ENCODE measurements at places on chromosomes 3 and 15. TPM values are rescaled to one million over a fixed set of nuclear protein-coding genes. Genes with fewer than 3 reads are reported as not detected.

DNA sequence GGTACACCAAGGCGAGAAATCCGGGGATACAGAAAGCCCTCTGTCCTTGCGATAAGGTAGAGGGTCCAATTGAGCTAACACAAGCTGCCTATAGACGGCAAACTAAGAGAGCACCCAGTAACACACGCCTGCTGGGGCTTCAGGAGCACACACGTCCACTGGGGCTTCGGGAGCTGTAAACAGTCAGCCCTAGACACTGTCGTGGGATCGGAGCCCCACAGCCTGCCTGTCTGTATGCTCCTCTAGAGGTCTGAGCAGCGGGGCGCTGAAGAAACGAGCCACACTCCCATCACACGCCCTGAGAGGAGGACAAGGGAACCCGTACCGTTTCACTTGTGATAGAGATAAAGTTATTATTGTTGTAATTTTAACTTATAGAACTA is 486 bp downstream of the SAMMSON start:
- DNase-seq: no peak

GRCh38 chr15:95347837-95348236 is 982.7 kb upstream of the NR2F2 start:
- DNase-seq: no peak

The RAMAC gene
- 28.0 TPM for total RNA-seq

The PARP15 gene
- not detected for total RNA-seq

The TRPM1 gene
- not detected for total RNA-seq

DNA sequence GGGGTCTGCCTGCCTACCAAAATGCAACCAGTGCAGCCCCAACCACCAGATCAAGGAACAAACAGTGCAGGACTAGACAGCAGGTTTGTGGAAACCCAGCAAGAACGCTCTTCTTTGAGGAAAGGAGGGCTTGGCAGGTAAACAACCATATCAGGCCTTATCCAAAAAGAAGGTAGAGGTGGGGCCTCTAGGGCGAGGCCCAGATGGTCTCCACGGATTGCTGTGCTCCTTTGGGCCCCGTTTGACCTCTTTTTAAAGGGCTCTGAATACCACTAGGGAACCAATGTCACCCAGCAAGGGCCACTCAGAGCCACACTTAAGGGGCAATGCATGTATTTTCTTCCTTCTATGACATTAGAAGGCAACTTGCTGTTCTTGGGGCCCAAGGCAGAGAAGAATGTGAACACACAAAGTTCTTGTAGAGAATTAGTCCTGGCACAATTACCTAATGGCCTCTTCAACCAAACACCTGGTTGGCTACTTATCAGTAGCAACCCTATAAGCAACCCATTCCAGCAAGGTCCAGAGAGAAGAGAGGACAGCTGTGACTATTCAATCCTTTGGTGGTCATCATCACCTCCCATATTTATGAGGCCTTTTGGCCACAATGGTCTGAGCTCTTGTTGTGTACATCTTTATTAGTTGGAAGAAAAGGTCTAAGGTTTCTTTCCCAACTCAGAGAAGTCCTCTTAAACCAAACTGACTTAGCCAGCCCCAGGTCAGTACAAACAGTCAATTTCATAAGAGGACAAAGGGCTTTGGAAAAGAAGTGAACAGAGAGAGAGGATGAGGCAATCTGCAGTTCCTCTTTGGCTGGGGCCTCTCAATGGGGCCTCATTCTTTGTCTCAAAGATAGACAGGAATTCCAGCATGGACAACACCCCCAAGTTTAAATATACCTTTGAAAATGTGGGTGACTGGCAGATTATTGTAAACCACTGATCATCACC is 36.0 kb downstream of the FOXP1 start:
- no peak for DNase-seq

DNA sequence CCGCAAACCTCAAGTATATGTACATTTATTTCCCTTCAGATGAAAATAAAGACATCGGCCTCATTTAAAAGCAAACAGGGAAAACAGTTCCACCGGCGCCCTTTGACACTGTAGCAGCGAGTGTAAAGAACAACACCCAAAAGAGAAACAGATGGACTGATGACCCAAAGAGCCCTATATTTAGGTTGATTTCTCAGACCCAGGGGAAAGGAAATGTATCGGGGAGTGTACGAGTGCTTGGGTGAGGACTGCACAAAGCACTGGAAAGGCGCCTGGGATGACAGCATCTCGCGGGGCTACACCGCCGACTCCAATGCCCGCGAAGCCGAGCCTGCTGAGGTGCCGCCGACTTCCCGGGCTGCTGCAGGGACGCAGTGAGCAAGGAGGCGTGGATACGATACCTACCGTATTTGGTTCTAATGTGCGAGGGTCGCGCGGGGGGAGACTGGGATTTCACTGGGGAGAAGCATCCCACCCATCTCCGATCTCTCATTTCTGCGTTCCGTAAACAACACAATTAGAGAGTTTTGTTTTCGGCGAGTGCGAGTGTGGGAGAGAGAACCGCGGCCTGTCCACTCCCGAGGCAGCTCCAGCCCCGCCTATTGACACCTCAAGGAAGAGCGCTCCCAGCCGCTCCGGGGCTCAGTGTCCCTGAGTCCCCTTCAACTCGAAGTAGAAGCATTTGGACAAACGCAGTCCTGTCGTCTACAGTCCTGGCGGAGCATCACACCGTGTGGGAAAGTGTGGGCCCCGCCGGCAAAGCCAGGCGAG is 2.0 kb downstream of the MECOM start:
- DNase-seq: no peak

DNA sequence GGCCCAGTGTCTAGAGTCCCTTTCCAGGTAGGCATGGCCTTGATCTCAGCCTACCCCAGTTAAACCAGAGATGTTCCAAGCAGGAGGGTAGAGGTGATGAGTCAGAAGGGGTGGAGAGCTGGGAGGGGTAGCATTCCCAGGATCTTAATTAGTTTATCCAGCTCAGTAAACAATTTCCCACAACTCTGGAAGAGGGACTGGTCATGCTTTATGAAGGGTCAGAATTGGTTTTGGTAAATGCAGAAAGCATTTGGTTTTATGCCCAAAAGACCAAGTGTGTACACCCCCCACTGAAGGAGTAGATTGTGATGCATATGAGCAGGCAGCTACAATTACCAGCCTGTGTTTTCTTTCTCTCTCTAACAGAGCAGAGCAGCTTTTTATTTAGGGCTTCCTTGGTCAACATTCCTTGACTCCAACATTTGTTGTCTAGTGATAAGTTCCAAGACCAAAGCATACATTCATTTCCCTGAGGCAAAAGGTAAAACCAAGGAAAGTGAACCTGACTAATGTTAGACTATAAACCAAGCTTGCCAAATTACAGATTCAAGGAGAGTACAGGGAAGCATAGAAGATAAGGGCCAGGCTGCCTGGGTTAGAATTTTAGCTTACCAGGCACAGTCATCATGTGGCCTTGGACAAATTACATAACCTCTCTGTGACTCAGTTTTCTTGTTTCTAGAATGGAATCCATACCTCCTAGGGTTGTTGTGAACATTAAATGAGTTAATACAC is 17.6 kb downstream of the EXOSC7 start:
- no peak for DNase-seq

The CCDC9B gene
- 26.3 TPM for total RNA-seq

The LRRK1 gene
- total RNA-seq: 0.87 TPM

DNA sequence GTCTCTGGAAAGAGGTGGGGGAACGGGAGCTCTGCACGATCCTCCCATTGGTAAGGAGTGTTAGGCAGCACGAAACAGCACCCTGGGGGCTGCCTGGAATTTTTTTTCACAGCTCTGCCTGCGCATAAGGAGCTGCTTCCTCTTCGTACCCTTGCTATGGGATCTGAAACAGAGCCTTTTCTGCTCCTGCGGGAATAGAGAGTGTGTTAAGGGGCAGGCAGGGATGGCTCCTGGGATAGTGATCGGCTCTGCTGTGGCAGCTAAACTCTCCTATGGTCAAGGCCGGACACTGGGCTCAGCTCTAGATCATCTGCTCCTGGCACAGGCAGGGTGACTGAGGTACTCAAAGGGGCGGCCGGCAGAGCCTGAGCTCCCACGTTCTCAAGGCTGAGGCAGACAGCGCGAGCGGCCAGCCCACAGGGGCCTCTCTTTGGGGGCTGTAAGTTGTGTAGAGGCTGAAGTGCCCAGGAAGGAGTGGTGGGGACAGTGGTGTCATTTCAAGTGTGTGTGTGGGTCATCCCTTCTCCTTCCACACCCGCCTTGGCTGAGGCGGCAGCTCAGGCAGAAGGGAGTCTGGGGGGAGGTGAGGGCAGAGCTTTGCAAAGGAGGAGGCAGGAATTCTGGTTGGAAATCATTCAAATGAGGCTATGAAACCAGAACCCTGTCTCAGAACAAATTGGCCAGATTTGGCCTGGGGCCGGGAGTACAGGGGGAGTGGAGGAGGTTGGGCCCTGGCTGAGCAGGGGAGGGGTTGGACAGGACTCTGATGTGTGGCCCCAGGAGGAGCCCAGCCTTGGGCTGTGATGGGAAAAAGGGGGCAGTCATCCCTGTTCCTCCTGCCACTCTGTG is 31.0 kb downstream of the EPHB3 start:
- DNase-seq: no peak

GRCh38 chr3:132001036-132001435 is 33.8 kb downstream of the CPNE4 start:
- DNase-seq: no peak

The TSPAN3 gene
- 361 TPM for total RNA-seq

DNA sequence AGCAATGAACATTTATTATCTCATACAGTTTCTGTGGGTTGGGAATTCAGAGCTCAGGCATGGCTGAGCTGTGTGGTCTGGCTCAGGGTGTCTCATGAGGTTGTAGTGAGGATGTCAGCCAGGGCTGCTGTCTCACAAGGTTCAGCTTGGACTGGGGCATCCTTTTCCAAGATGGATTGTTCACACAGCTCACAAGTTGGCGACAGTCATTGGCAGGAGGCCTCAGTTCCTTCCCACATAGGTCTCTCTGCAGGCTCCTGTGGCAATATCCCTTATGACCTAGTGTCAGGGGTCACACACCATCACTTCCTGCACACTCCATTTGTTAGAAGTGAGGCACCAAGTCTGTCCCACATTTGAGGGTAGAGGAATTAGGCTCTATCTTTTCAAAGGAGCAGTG is 56.0 kb downstream of the RPLP1 start:
- no peak for DNase-seq

The ZPLD1 gene
- 0.07 TPM for total RNA-seq

GRCh38 chr15:39362821-39363561 is 217.9 kb upstream of the THBS1 start:
- no peak for DNase-seq

- no peak for DNase-seq
Measured at GRCh38 chr15:40310001-40310959, 2.5 kb upstream of the PLCB2 start.

GRCh38 chr15:55241891-55242290 is 45.1 kb upstream of the RSL24D1 start:
- no peak for DNase-seq

DNA sequence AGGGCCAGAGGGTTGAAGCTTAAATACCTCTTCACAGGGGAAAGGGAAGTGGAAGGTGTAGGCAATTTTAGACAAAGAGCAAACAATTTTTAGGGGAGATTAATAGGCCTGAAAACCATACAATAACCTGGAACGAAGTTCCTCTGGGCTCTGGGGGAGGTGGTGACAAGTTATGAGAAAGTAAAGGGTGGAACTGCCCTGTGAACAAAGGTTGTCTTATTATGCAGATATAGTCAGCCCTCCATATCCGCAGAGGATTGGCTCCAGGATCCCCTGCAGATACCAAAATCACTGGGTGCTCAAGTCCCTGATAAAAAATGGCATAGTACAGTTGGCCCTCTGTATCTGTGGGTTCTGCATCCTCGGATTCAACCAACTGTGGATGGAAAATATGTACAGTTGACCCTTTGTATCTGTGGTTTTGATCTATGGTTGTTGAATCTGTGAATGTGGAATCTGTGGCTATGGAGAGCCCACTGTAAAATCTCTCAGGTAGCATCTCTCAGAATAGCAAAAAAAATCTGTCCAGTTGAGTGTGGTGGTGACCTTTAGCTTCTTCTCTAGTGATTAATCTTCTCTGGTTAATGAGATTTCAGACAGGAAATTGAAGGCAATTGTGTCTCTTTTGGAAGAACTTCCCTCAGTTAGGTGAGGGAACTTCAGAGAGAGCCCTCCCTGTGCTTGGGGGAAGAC is 40.2 kb downstream of the CLEC3B start:
- no peak for DNase-seq

DNA sequence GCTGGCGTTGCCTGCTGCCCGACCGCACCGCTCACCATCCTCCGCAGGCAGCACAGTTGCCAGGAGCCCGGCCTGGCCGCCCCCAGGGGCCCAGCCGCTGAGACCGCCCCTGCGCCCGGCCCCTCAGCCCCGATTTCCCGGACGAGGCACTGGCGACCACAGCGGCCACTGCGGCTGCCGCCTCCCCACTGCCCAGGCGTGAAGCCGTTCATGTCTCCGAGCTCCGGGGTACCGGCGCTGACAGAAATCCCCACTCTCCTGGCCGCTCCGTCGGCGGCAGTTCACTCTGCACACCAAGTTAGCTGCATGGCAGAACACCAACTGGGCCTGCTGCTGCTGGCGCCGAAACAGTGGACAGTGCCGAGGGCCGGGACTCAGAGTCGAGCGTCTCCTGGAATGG is 8.5 kb downstream of the SELENOT start:
- DNase-seq: no peak

- DNase-seq: peak; percentile 80
Measured at GRCh38 chr15:78241017-78241416, 6.7 kb upstream of the ACSBG1 start.

The GPR62 gene
- total RNA-seq: 2.5 TPM

DNA sequence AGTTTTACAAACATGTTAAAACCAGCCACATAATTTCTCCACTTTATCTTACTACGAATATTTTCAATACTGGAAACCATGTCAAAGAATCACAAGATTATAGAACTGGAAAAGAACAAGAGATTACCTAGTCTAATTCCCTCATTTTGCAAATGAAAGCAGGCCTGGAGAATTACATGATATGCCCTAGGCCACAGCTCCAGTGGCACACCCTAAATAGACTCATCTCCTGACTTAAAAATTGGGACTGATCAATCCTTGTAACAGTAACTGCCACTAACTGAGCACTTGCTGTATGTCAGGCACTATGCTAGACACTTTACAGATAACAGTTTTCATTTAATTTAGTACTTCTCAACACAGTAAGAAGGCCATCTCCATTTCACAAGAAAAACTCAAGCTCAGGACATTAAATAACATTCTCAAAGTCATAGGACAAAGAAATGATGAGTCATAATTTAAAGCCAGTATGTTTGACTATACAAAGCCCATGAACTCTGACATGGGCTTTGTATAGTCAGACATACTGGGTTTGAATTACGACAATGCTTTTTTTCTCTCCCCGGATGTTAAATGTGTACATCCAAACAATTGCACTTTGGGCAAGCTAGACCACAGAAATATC is 9.4 kb downstream of the IGSF11 start:
- DNase-seq: no peak

DNA sequence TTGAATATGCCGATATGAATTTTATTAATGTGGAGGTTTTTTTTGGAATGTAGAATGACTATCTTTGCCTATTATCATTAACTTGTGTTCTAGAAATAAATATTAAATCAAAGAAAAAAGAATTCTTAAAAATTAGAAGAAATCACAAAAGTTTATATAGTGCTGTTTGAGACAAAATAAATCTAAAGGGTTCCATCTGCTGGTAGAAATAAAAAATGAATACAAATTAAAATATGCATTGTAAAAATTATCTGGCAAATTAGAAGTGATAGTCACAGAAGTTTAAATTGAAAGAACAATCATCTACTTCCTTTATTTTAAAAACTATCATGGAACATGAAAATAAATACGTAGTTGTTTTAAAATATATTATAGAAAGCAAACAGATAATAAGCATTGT is 22.7 kb upstream of the ZBTB20 start:
- no peak for DNase-seq

The PLXNA1 gene
- 24.6 TPM for total RNA-seq

GRCh38 chr3:133362539-133362938 is 37.3 kb upstream of the BFSP2 start:
- DNase-seq: no peak
